ENCODE measurements at places on chromosomes 5 and 9. TPM values are rescaled to one million over a fixed set of nuclear protein-coding genes. Genes with fewer than 3 reads are reported as not detected.

IL11RA gene
- 14.6 TPM for polyA plus RNA-seq

MYMK gene
- polyA plus RNA-seq = not detected

SLC34A1 gene
- not detected for polyA plus RNA-seq

ACER2 gene
- 1.6 TPM for polyA plus RNA-seq

B4GALT7 gene
- polyA plus RNA-seq = 18.3 TPM

TNFAIP8 gene
- 56.4 TPM for polyA plus RNA-seq

SVEP1 gene
- 34.8 TPM for polyA plus RNA-seq

LCNL1 gene
- polyA plus RNA-seq = 1.5 TPM

SLC9A3 gene
- 1.0 TPM for polyA plus RNA-seq

ABL1 gene
- 51.3 TPM for polyA plus RNA-seq
